NCI-H526 treated with DMSO at 0.1 percent for 48 hours (cell line): ENCODE measurements at places on chromosomes 13 and 19.

DNA sequence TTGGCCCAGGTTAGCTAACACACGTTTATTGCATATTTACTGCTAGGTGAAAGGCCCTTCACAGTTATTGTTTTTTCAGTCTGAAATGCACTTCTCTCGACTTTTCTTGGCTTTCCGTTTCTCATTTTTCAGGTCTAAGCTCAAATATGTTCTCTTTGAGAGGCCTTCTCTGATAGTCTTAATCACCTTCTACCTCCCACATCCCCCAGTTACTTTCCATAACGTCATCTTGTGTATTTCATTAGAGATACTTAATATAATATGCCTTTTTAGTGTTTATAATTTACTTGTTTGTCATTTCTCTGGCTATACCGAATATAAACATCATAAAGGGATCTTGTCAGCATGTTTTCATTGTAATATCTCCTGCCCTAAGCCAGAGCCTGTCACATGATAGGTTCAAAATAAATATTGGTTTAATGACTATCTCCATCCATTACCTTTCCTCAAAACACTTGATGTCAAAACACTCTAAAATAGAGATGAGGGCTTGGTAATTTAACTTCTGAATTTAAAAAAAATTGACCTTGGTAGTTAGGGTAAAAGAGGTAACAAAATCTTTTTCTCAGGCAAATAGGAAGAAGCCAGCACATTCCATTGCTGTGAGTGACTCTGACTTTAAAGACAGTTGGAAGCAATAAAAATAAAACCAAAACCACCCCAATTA is 168.6 kb upstream of the RFC3 start:
- no peak for DNase-seq

GRCh38 chr19:47002853-47003610 is 16.6 kb upstream of the NPAS1 start:
- DNase-seq = no peak

DNA sequence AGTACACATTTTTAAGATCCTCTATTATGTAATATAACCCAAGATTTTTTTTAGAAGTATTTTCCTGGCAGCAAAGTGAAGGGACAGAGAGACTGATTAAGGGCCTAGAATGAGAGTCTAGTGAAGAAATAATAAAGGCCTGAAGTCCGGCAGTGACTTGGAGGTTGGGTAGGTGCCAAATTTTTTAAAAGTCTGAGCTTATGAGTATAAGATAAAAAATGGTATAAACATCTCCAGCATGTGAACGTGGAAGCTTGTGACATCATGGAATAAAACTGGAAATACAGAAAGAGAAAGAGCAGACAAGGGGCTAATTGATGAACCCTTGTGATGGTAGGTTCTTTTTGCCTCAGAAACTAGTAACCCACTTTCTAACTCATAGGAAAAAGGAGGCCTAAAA is 174.6 kb downstream of the SUCLA2 start:
- DNase-seq = no peak

- DNase-seq = no peak
These were observed 27.0 kb downstream of the FPR3 start for GRCh38 chr19:51821921-51822320.

DNA sequence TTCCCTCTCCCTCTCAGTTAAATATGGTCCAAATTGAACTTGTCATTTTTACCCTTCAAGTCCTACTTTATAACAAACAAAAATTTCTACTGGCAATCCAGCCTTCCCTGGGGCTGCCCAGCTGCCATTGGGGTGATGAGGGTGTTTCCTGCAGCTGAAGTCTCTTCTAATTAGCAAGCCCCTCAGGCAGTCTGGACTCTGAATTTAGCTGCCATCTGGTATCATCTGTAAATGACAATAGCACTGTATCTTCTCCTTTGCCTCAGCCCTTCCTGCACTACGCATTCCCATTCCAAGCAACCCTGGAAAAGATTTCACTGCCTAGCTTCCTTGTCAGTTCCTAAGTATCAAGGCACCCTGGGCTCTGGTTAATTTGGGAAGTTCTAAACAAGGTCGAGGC is 331.1 kb upstream of the KLF12 start:
- no peak for DNase-seq

DNA sequence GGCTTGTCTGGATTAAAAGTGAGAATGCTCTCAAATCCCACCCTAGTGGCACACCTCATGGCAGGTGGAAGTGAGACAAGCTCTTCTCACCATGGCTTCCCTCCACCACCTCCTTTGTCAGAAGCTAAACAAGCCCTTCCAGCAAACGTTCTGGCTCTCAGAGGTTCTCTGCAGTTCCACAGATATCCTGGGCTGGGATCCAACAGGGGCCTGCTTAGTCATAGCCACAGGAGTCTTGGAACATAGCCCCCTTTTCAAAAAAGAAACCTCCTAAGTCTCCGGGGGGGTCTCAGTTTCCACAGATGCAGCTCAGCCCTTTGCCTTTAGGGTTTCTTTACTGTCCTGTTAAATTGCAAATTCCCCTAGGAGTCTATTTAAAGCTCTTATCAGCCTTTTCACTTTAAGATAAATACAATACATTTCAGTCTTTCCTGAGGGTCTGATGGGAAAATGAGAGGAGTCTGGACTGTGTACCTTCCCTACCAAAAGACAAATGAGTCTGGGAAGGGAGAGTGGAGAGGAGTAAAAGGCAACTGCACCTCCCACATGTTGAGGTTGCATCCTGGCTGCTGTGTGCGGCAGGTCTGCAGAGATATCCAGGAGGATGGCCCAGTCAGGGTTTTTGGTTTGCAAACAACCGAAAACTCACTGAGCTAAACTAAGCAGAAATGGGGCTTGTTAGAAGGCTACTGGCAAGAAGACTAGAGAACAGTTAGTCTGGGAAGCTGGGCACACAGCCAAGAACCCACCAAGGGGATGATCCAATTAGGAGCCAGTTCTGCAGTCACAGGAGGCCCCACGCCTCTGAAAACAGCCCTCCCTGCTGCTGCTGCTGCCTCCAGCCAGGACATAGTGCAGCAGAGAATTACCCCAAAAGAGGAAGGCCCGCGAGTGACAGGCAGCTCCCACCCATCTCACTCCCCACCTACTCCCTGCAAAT is 41.4 kb upstream of the SERP2 start:
- no peak for DNase-seq

DNA sequence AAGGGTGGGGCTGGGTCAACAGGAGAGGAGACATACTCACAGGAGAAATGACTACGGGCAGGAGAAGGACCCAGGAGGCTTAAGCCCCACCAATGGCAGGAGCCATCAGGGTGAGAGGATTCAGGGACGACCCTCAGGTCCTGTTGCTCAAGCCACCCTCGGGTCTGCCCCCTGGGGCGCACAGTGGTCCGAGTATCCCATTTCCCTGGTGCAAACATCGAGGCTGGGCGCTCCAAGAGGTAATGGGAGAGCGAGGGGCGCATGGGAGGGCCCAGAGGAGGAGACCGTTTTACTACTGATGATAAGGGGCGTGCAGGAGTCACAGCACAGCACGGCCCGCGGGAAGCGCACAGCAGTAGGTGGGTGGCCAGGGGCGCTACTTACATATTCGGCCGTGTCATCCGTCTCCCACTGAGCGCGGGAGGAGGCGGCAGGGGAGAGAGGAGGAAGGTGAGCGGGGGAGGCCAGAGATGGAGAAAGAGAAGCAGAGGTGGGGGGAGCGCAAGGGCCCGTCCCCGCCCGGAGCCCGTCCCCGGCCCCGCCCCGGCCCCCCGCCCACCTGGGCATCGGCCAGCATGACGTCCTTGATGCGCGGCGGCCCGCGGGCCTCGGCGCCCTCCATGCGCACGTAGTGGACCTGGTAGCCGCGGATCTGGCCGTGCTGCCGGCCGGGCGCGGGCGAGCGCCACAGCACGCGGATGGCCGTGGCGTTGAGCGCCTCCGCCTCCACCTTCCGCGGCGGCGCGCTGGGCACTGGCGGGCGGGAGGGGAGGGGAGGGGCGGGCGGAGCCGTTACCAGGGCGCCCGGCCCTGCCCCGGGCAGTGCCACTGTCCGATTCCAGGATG is 111.5 kb downstream of the PTPRS start:
- DNase-seq = no peak

DNA sequence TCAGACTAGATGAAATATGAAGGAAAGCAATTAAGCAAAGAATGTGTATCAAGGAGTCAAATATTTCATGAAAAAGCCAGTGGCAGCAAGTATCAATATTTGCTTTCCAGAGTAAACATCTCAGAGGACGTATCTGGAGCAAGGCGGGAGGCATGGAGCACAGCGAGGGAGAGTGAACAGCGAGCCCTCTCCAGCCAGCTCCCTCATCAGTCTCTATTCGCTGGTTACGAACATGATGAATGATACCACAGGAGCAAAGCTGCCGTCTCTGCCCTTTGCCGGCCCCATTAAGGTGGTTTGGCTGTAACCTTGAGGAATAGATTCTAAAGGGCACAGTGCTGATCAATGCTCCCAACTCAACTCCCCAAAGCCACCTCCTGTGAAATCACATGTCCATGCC is 95.8 kb downstream of the CCNA1 start:
- DNase-seq = no peak
